ENCODE measurements at places on chromosomes 1 and 21. TPM values are rescaled to one million over a fixed set of nuclear protein-coding genes. Genes with fewer than 3 reads are reported as not detected.

DNA sequence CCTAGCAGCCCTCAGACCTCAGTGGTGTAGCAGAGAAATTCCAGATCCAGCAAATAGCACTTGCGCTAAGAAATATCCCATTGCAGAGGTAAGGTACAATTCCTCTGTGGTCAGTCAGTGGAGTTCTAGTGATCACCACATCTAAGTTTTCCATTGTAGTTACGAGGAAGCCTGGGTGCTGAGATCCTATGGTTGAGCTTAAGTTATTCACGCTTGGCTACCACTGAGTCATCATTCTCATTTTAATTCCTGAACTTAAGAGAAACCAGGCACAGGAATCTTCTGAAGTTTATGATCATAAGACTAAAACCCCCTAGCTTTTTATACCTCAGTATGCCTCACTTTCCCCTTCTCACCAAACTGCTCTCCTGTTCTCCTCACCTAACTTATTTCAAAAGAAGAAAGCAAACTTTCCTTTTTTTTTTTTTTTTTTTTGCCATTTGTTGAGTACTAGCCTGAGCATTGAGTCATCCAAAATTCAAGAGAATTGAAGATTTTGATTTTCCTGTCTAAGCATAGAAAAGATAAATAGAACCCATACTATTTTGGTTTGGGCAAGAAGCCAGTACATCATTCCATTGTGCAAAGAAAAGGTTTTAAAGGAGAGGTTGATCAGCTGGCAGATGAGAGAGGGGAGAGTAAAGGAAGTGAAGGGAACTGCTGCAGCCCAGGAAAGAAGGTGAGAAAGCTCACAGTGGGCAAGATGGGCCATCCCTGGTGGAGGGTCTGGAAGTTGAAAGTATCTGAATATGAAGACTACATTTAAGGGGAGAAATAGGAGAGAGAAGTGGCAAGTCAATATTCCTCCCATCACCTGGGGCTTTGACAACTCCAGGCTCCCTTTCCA is 39.9 kb downstream of the SERBP1 start:
- H3K4me3 ChIP-seq = no peak overlapping the region
- no peak overlapping the region for H3K27ac ChIP-seq
- no peaks in the 10 kb centered on the region for H3K36me3 ChIP-seq

DNA sequence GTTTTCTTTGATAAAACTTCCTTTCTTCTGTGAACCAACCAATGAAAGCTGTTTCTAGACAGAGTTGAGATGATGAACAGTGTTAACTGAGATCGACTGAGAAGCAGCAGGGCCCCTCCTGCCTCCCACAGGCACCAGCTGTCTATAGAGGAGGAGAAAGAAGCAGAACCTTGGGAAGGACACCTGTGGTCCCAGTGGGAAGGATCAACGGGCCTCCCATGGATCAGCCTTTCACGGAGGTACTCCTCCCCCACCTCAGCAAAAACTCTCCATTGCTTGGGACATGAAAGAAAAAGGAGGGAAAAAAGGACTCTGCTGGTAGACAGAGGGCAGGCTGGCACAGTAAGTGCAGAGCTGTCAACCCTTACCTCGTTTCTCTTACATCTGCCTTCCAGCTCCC is 40.5 kb downstream of the PLPPR5 start:
- H3K4me1 ChIP-seq = no peaks in the 10 kb centered on the region
- H3K4me3 ChIP-seq = no peak overlapping the region
- no peak for DNase-seq
- no peak overlapping the region for H3K27ac ChIP-seq

GRCh38 chr1:168692472-168692871 is 36.5 kb downstream of the DPT start:
- H3K27ac ChIP-seq = no peak overlapping the region
- no peaks in the 10 kb centered on the region for H3K4me1 ChIP-seq
- DNase-seq = no peak
- no peaks in the 10 kb centered on the region for H3K27me3 ChIP-seq
- H3K4me3 ChIP-seq = no peak overlapping the region

Gene ANKRD65
- not detected for total RNA-seq

- H3K4me1 ChIP-seq = no peaks in the 10 kb centered on the region
- H3K27me3 ChIP-seq = no peaks in the 10 kb centered on the region
- H3K36me3 ChIP-seq = no peaks in the 10 kb centered on the region
- no peak overlapping the region for H3K27ac ChIP-seq
- no peak for DNase-seq
Observed at GRCh38 chr1:238465449-238465848, 574.7 kb upstream of the ZP4 start.

Gene C1orf94
- not detected for total RNA-seq

DNA sequence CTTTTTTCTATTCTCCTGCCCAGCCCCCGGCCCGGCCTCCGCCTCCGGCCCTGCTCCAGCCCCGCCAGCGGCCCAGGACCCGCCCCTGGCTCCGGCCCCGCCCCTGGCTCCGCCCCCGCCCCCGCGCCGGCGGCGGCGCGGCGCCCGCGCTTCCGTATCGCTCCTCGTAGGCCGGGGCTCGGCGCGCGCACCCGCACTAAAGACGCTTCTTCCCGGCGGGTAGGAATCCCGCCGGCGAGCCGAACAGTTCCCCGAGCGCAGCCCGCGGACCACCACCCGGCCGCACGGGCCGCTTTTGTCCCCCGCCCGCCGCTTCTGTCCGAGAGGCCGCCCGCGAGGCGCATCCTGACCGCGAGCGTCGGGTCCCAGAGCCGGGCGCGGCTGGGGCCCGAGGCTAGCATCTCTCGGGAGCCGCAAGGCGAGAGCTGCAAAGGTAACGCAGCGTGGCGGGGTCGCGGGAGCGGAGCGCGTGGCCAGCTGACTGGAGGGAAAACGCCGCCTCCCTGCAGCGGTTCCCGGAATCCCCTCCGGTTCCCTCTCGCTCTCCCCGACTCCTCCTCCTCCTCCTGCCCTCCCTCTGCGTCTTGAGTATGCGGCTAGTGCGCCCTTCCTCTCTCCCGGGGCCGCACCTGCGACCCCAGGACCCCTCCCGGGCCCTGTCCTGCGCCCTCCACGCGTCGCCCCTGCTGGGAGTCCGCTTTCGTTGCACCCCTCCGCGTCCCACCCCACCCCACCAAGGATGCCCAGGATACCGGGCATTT is at the start of gene IFNAR2:
TSS of gene IFNAR2 (plus strand) at position 155 of the 761 bp plus-strand sequence. CDS start 11,985 bp downstream, outside the sequence.
- H3K4me1 ChIP-seq = peaks cover 42% of the 10 kb centered on the region
- H3K27me3 ChIP-seq = no peaks in the 10 kb centered on the region
- DNase-seq = peak; percentile 57
- H3K36me3 ChIP-seq = no peaks in the 10 kb centered on the region
- H3K4me3 ChIP-seq = peak within 1 kb of the TSS; percentile 87

DNA sequence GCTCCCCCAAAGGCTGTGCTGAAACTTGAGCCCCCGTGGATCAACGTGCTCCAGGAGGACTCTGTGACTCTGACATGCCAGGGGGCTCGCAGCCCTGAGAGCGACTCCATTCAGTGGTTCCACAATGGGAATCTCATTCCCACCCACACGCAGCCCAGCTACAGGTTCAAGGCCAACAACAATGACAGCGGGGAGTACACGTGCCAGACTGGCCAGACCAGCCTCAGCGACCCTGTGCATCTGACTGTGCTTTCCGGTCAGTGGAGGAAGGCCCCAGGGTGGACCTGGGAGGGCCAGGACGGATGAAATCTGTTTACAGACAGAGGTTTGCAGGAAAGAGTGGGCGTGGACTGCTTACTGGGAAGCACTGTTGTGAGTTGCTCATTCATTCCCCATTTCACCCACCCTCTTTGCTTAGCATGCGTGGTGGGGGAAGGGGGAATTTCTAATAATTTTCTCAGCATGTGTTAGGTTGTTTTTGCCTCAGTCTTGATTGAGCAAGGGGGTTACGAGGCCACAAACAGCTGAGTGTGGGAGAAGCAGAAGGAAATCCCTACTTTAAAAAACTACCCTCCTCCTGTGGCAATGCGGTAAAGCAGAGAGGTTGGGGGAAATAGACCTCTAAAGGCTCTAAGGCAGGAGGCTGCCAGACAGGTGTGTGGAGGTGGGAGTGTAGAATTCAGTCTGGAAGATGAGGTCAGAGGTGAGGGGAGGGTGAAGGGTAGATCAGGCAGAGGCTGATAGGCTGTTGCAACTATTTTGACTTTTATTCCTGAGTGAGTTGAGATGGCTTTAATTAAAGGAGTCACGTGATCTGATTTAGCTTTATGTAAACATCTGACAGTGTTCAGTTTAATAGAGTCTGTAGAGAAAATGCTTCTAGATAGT is 1.3 kb downstream of the FCGR2A start:
- no peak overlapping the region for H3K4me3 ChIP-seq
- peaks cover 4% of the 10 kb centered on the region for H3K27me3 ChIP-seq
- DNase-seq = no peak
- H3K36me3 ChIP-seq = no peaks in the 10 kb centered on the region
- H3K4me1 ChIP-seq = no peaks in the 10 kb centered on the region
- H3K27ac ChIP-seq = peak overlapping the region; percentile 78

- H3K27ac ChIP-seq = no peak overlapping the region
- no peak for DNase-seq
- no peaks in the 10 kb centered on the region for H3K36me3 ChIP-seq
- H3K4me3 ChIP-seq = no peak overlapping the region
- H3K27me3 ChIP-seq = no peaks in the 10 kb centered on the region
Observed at GRCh38 chr21:16011719-16012118, 281.9 kb downstream of the USP25 start.

- no peak overlapping the region for H3K27ac ChIP-seq
- no peaks in the 10 kb centered on the region for H3K27me3 ChIP-seq
- H3K36me3 ChIP-seq = no peaks in the 10 kb centered on the region
- no peak overlapping the region for H3K4me3 ChIP-seq
Observed at GRCh38 chr1:28833381-28833780, 21.4 kb downstream of the OPRD1 start.
